DMS53 (cell line): ENCODE measurements at places on chromosomes 13 and 19.

DNA sequence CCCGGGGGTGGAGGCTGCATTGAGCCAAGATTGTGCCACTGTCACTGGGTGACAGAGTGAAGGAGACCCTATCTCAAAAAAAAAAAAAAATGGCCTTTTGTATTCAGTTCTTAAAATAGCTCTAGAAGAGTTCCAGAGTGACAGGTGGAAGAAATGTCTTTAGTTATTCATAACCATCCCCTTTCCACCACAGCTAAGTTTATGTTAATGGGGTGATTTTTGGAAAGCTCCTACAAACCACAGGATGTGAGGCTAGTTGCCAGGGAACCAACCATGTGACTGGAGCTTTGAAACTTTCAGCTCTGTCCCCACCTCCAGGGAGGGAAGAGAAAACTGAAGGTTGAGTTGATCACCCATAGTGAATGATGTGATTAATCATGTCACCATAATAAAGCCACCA is 6.9 kb downstream of the ZNF490 start:
- DNase-seq: no peak

GRCh38 chr19:51071095-51071405 is 6.2 kb upstream of the KLK13 start:
- peak; percentile 76 for DNase-seq

- peak; percentile 23 for DNase-seq
Observed at GRCh38 chr13:32136716-32137115, 105.1 kb downstream of the FRY start.

DNA sequence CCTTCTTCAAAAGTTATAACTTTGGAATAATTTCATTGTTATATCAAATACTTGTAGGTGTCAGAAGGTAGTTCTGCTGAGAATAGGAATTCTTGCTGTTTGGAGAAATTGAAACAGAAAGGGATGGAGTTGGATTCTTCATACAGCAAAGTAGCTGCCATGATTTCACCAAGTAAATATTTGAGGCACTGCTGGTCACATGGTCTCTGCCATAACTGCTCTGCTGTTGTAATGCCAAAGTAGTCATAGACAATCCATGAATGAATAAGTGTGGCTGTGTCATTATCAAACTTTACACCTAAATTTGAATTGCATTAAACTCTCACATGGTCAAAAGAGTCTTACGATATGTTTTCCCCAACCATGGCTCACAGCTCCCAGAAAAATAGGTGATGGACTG is 308.6 kb downstream of the GPC6 start:
- DNase-seq: peak; percentile 2

DNA sequence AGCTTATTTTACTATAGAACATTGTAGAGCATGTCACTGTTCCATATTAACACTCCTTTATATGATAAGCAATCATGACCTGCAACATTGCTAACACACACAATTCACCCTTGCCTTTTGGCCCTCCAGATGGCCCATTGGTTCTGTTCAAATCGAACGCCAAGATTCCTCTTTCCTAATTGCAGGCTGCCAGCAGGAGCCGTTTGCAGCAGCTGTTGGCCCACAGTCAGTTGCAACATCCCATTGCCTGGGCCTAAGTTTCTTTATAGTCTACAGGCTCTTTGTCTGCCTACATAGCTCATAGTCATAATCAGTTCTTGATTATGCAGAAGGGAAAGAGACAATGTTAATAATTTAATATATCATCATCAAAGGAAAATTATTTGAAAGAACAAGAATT is 37.6 kb downstream of the KCTD12 start:
- no peak for DNase-seq

DNA sequence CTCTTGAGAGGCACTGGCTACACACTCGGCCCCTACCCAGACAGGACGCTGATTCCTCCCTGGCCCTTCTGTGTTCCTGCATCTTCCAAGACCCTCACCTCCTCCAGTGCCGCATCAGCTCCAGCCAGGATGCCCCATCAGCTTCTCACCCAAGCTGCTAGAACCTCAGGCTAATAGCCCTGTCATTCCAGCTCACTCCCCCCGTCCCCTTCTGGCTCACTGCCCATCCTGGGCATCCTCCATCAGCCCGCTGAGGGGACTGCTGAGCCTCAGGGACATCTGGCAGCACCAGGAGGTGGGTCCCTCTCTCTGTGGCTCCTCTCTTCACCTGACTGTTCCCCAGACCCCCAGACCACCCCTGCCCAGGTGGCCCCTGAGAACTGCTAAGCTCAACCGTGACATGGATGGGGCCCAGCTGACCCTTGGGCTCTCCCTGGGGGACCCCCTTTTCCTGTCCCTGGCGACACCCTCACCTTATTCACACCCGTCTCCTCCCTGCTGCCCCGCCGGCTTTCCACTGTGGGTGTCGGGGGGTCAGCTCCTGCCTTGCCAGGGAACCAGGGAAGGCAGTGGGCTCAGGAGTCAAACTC is 4.8 kb downstream of the FFAR3 start:
- DNase-seq: no peak
